ENCODE measurements at places on chromosomes 4 and X. TPM values are rescaled to one million over a fixed set of nuclear protein-coding genes. Genes with fewer than 3 reads are reported as not detected.

The LRAT gene
- 0.57 TPM for total RNA-seq

The RAI2 gene
- 0.33 TPM for total RNA-seq

The FAM133A gene
- 0.45 TPM for total RNA-seq

The TDO2 gene
- total RNA-seq: 1.8 TPM

The RAB9B gene
- total RNA-seq: 1.9 TPM

The STPG2 gene
- 0.18 TPM for total RNA-seq
